Hematopoietic multipotent progenitor cell treated with erythropoietin and hydrocortisone succinate and interleukin-3 and kit ligand, for 8 days (in vitro differentiated cells): ENCODE measurements at places on chromosomes 2 and 18.

GRCh38 chr2:235689427-235689853 lies 195.6 kb downstream of the AGAP1 start:
- DNase-seq: no peak

DNA sequence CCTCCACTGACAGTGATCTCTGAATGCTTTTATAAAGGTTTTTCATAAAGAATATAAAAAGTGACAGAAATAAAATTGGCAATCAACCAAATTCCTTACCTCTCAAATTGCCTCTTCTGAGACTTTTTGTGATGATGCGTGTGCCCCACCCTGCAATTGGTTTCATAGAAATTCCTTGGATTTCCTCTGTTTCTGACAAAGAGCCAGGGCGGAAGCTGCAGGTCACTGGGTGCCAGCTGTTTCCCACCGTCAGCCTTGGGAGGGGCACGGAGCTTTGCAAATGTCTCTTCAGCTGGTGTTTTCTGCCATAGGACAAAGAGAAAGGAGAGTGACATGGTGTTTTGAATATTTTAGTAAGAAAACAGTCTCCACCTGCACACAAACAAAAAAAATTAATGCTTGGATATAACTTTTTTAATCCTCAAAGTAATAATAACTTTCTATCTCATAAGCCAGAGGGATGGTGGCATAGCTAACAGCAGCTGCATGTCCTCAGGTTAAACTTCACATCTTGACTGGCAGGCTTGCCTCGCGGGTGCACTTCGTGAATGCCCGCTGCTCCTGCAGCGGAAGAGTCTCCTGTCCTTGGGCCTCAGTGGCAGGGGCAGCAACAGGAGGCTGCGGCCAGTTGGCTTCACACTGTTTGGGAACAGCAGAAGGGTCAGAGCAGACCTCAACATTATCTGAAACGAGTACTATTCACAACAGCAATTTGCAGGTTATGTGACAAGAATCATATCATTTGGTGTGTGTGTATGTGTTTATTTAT lies 24.7 kb downstream of the AGAP1 start:
- no peak for DNase-seq

GRCh38 chr2:188898261-188898660 lies 75.9 kb upstream of the COL3A1 start:
- no peak for DNase-seq

GRCh38 chr2:131039535-131039907 lies 53.7 kb downstream of the FAM168B start:
- DNase-seq: no peak

GRCh38 chr2:30235008-30235655 lies 3.8 kb downstream of the LBH start:
- no peak for DNase-seq

DNA sequence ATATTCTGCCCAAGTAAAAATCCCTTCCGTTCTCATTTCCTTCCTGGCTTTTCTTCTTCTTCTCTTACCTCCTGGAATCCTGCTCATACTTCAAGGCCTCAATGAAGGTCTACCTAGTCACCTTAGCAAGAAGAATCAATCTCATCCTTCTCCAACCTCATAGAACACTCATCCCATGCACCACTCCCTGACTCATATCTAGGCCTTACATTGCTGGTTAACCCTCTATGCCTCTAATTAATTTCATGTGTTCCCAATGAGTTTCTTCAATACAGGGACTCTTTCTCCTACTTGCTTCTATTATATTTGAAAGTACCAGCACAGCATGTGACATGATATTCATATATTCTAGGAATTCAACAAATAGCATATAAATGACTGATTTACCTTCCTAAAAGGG lies 63.0 kb downstream of the BCL11A start:
- no peak for DNase-seq

DNA sequence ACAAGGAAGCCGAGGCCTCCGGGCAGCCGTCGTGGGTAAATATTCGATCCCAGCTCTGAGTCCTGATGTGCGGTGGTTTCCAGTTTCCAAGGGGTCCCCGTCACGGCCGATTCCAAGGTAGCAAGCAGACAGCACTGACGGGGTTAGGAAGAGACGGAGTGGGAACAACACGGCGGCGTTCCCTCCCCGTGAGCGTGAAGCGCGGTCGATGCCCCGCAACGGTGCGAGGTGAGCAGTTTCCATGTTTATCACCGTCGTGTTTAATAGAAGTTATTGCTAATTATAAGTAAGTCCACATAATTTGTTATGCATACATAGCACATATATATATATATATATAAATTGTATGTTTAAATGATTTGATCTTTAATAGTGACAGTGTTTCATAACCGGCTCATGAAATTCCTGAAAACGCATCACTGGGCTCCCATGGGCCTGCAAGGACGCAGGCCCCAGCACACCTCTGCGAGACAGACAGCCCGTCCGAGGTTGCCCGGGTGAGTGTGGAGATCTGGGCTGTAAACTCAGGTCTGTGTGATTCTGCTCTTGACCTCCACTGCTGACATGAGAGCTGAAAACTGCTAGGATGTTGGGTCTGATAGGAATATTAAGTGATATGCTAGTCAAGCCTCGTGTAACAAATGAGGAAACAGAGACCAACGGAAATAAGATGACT lies 243.5 kb upstream of the SALL3 start:
- DNase-seq: no peak

DNA sequence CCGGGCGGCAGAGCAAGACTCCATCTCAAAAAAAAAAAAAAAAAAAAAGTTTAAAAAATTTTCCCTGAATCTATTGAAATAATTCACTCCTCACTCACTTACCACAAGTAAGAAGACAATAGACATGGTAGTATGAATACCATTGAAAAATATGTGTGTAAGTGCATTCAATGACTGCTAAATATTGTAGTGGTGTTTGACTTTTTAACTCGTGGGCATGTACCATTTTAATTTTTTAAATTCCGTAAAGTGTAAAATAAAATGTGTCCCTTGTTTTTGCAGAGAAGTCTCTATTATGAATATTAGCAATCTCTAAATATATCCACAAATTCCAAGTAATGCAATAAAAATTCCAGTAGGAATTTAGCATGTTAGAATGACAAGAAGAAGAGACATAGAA lies 134.1 kb downstream of the COPS8 start:
- no peak for DNase-seq

DNA sequence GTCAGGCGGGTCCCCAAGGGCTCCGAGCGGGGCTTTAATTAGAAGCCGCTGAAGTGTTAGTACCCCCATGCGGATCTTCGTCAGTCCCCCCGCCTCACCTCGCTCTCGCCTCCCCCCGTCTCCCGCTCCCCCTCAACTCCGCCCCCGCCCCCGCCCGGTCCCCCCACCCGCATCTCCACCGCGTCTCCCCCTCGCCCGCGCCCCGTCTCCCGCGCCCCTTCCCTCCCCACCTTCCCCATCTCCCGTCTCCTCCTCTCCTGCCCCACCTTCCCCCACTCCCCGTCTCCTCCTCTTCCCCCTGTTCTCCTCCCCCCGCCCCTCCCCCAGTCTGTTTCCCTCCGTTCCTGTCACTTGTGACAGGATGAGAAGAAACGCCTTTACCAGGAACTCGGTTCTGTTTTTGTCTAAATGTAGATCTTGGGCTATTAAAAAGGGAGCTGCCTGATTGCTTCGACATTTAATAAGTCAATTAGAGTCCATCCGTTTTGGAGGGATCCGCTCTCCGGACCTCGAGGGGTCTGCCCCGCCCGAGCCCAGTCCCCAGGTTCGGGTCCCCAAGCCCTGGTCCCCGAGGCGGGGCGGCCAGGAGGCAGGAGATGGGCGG lies 969 bp upstream of the ALKAL2 start:
- no peak for DNase-seq

- peak; percentile 47 for DNase-seq
These were observed 12.3 kb downstream of the ARL6IP6 start for GRCh38 chr2:152730591-152731333.

DNA sequence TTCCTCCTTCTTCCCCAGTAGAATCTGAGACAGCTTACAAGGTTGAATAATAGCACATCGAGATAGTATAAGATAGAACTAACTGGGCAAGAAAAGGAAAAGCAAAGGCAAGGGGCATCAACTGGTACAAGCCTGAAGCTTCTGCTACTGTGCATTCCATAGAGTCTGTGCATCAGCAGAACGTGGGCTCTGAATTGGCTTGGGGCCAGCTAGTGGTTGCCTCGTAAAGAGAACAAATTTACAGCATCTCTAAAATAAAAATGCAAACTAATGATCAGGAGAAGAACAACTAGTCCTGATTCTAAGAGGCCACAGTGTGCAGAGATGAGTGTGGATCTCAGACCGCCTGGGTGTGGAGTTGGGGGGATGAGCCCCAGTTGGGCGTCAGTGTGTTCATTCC lies 36.6 kb downstream of the UPP2 start:
- no peak for DNase-seq

- peak; percentile 0 for DNase-seq
These were observed 7.6 kb upstream of the ZFAND2B start for GRCh38 chr2:219198974-219199373.

GRCh38 chr2:200158647-200159356 lies 147.7 kb upstream of the SPATS2L start:
- DNase-seq: no peak

DNA sequence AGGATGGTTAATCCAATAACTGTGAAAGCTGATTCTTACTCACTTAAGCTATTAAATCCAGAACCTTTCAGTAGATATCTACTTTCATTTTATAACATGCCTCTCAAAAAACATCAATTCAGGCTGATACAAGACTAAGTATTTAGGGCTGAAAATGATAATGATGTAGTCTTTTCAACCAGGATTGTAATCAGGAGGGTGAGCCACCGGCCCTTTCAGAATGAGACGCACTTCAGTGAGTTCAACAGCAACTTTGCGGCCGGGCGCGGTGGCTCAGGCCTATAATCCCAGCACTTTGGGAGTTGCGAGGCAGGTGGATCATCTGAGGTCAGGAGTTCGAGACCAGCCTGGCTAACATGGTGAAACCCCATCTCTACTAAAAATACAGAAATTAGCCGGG lies 30.4 kb downstream of the RBMS1 start:
- no peak for DNase-seq
